ENCODE measurements at places on chromosomes 12 and 14.
A peak's percentile ranks its signal among the peaks of the same experiment; 100 is the strongest.

GRCh38 chr14:100781952-100782351 lies 44.0 kb upstream of the MEG3 start:
- no peak for DNase-seq

GRCh38 chr14:61107869-61108493 lies 126.9 kb downstream of the SLC38A6 start:
- no peak for DNase-seq

DNA sequence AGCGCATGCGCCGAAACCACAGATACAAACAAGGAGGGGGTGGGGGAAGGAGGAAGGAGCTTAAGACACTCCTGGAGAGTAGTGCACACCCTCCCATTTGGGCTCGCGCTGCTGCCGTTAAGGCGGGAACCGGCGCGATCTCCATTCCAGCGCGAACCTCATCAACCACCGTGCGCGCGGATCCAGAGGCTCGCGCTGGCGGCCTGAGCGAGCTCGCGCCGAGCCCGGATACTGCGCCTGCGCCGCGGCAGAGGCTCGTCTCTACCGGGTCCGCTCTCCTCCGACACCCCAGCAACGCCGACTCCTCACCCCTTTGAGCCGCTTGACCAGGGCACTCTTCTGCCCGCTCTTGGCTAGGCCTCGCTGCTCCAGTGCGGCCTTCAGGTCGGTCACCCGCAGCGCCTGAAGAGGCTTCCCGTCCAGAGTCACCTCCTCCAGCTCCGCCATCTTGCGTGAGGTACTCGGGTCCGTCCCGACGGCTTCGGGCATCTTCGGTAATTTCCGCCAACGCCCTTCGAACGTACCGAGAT lies at the start of gene ACIN1:
Gene ACIN1, minus strand, starts transcription at position 471 of the 530 bp plus-strand sequence. Its CDS starts 24 bp downstream, at position 447.
- DNase-seq: peak; percentile 88

DNA sequence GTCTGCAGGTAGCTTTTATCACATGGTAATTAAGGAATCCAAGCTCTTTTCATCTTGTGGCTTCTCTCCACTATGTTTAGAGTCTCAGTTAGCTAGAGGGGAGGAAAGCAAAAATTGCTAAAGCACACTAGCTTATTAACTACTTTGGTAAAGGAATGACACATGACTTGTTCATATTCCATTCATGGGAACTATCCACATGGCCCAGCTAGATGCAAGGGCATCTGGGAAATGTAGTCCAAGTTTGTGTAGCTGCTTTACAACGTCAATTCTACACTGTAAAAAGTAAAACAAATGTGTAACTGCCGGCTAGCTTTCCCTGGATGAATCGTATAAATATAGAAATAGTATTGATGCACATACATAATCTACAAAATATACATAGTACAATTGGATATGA lies 244.5 kb upstream of the LRFN5 start:
- DNase-seq: no peak

DNA sequence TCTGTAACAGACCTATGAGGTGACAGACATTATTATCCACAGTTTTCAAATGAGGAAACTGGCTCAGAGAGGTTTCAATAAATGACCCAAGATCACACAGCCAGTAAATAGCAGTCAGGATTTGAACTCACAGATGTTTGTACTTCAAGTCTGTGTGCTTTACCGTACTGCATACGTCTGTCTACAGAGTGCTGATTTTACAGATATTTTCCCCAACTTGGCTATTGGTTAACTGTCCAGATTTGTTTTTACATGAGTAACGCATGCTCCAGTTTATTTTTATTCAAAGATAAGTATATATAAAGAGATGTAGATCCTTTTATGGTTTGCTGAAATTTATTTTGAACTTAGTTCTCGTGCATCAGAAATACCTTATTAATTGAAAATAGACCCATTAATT lies 65.7 kb upstream of the SLC38A2 start:
- no peak for DNase-seq

GRCh38 chr12:123886258-123886657 lies 86.4 kb downstream of the CCDC92 start:
- no peak for DNase-seq

DNA sequence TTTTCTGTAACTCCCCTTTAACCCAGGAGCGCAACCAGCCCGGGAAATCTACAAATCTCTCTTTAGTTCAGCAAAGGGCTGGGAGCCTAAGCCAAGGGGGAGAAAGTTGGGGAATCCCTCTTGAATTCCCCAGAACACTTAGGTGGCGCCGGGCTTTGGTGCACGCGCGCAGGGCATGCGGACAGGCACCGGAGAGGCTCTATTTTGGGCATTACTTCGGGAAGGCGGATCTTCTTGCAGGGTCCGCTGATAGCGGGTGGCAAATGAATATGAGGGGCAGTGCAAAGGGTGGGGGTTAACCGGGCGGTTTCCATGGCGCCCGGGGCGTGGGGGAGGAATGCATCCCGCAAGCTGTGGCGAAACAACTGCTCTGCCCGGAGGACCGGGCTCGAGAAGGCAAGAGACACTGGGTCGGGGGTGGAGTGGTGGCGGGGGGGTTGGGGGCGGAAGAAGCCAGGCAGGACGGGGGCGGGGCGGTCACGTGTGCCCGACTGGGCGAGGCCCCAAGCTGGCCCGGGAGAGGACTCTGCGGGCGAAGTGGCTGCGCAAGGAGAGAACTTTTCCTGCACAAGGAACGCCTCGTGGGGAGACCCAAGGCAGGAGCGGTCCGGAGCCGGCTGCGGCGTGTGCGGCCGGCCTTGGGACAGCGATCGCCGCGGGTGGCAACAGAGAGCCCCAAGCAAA lies at the start of gene FLVCR2:
Gene FLVCR2, plus strand, starts transcription at position 519 of the 684 bp plus-strand sequence. CDS start 353 bp downstream, outside the sequence.
- DNase-seq: peak; percentile 87

DNA sequence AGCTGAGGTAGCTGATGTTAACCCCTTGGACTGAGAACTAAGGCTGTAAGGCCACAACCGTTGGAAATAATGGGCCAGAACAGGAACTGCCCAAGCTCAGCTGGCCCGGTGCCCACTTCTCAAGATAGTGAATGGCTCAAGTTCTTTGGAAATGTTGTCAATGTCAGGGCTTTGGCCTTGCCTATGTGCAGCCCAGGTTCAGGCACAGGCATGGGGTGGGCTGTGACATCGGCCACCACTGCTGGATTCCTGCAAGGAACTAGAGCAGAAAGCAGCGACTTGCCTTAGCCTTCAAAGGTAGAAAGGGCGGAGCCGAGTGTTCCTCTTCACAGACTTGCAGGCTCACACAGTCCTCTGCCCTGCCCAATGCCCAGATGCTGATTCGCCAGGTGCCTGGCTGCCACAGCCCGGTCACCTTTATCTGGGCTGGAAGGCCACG lies 291.2 kb downstream of the ZFP36L1 start:
- no peak for DNase-seq

DNA sequence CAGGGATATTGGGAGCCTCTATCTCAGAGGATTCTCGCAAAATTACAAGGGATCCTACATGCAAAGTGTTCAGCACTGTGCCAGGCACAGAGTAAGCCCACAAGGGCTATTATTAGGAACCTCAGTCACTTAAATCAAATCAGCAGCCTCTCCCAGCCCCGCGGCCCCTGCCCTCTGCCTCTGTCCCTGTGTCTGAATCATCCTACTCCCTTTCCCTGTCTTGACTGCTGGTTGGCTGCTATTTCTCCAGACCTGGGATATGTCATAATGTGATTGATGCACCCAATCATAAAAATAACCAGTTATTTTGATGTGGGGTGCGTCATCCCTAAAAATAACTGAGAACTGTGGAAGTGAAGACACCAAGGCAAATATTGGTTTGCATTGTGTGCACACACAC lies 176.3 kb downstream of the KSR2 start:
- no peak for DNase-seq

GRCh38 chr12:57583008-57583831 lies 7.8 kb upstream of the PIP4K2C start:
- DNase-seq: peak; percentile 62

- DNase-seq: no peak
Observed at GRCh38 chr12:34345801-34346200, 323.5 kb downstream of the ALG10 start.

DNA sequence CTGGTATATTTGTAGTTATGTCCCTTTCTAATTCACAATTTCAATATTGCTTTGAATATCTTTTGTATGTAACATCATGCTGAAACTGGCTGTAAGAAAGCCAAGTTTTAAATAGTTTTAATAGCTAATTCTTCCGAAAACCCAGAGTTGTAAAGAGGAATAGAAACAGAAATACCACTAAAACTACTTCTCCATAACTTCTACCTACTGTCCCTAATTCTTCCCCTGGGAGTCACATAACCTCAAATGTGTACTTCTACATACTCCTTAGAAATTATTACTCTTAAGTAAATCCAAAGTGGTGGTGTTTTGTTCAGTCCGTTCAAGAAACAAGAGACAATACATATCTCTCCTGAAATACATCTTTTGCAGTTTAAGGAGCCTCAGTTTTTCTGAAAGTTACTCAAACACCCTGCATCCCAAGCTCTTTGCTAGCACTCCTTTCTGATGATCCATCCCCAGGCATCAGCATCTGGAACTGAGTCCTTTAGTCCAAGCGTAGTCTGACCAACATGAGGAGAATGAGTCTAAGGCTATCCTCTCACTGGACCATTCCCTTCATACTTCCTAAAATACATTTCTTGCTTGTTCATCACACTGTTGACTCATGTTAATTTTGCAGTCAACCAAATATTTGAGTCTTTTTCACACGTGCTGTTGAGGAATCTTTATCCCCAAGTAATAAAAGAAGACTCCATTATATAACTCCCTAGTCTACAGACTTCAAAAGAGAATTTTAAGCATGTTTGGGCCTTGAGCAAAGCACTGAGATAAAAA lies 214.3 kb upstream of the NUDT4 start:
- no peak for DNase-seq

DNA sequence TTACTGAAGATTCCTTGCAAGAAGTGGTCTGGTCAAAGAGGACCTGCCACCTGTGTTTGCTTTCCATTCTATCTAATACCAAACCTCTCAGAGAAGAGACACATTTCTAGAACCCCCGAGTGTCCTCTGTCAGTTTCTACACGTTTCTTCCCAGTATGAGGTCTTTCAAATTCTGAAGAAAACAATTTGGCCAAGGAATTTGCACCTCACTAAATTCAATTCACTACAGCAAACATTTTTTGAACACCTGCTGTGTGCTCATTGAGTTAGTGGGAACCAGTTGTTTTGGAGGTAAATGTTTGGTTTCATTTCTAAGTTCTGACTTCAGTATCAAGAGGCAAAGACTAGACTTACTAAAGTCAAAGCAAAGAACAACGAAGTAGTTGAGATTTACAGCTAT lies 19.4 kb downstream of the GPR19 start:
- no peak for DNase-seq

GRCh38 chr14:75427126-75427481 lies 718 bp upstream of the JDP2 start:
- DNase-seq: no peak

GRCh38 chr12:104727726-104728465 lies 230.2 kb downstream of the SLC41A2 start:
- DNase-seq: no peak

DNA sequence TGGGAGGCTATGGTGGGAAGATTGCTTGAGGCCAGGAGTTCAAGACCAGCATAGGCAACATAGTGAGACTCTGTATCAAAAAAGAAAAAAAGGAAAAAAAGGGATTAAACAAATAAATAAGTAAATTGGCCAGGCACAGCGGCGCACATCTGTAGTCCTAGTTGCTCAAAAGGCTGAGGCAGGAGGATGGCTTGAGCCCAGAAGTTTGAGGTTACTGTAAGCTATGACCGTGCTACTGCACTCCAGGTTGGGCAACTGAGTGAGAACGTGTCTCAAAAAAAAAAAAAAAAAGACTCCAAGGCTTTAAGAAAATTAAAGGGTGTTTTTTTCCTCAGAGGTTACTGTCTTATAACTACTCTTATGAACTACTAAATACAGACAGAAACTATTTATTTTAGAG lies 11.7 kb downstream of the BEST3 start:
- DNase-seq: no peak

DNA sequence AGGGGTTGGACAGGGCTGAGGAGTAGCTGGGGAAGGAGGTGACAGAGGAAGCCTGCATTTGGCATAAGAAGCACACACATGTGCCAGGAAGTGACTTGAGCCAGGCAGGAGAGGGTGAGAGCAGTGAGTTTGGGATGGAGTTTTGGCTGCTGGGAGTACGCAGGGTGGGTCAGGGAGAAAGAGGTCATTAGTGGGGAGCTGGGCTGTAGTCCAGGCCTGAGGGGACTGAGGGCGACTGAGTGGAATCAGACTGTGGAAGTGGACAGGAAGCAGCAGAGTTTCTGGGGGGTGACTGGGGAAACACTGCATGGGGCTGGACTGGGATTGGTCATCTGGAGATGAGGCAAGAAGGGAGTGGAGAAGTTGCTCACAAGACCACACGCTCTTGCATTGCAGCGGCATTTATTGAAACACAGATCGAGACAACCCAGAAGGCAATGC lies 7.6 kb downstream of the KRT85 start:
- no peak for DNase-seq

- DNase-seq: peak; percentile 49
Observed at GRCh38 chr12:72346363-72346944, 74.3 kb downstream of the TRHDE start.

DNA sequence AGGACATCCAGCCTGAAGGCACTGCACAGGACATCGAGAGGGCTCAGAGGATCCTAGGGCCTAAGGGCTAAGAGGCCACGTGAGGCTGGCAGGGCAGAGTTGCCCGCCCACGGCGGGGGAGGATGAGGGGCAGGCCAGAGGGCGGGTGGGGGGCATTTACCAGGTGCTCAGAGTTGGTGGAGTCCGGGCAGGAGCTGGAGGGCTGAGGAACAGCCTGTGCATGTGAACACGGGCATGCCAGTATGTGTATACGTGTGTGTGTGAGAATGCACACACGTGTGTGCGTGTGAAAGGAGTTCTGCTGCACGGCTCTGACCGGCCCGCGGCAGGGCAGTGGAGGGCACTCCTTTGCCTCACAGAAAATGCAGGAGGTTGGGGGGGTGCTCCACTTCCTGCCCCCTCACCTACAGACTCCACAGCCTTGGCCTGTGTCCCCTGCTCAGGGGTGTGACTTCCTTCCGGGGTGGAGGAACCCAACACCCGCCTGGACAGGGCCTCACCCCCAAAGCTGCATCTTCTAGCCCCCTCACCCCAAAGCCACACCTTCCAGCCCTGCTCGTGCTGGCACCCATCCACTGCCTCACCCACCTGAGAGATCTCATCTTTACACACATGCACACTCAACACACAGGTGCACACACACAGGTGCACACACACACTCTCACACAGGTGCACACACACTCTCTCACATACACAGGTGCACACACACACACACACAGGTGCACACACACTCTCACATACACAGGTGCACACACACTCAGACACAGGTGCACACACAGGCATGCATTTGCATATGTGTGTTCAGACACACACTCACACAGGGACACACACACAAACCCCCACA lies 11.8 kb upstream of the GPR132 start:
- DNase-seq: peak; percentile 35

DNA sequence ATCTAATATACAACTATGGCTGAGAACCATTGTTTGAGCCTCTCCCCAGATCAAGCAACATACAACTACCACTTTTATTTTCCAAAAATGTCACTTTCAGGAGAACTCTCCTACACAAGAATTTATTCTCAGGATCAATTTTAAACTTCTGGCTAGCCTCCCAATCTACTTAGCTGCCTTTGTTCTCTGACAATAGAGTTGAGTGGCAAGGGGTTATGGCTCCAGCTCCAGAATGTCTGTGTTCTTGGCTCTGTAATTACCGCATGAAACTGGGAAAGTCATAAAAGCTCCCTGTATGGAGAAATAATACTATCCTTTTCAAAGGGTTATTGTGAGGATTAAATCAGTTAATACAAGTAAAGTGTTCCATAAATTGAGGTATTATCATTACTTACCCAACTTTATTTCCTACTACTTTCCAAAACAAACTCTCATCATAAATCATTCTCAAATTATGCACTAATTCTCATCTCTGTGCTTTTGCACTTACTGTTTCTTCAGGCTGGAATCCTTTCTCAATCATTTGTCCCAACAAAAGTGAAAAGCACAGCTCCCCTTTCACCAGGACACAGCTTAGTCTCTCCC lies 121.9 kb downstream of the GARIN6 start:
- DNase-seq: no peak

GRCh38 chr14:24958271-24958670 lies 91.7 kb downstream of the STXBP6 start:
- no peak for DNase-seq
